ENCODE measurements at places on chromosomes 3 and 15.

DNA sequence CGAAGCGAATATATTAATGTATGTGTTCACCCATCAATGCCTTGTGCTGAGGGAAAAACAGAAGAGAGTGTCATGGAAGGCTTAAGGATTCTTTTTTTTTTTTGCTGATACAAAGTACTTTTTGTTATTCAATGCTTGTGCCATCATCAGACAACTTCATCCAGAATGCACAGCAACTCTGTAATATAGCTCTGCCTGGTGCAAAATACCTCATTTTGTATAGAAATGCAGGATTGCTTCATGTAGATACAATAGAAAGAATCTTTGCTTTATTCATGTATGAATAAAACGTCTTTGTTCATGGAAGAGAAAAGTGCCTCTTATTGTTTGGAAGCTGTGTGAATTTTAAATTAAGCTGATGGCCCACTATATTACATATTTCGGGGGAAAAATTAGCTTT lies 62.9 kb downstream of the SH3GL3 start:
- DNase-seq = no peak

GRCh38 chr3:40057786-40058185 lies 248.4 kb downstream of the MYRIP start:
- DNase-seq = no peak

DNA sequence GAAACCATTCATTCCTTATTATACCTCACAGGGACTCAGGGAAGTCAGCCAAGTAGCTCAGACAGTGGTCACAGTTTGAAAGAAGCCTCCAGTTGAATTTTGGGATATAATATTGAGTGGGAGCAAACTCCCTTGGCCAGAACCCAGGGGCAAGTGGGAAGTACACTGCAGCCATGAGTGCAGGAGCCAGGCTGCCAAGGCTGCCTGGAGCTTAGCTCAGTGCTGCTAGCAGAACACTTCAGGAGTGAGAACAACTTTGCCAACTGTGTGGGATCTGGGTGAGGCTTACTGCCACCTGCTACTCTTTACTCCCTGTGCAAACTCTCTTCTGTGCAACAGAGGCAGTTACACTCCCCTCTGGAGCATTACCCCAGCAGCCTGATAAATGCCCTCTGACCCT lies 4.6 kb downstream of the OR5K3 start:
- no peak for DNase-seq

GRCh38 chr3:192923731-192924130 lies 6.1 kb upstream of the MB21D2 start:
- DNase-seq = no peak

GRCh38 chr15:79164465-79164864 lies 73.9 kb upstream of the RASGRF1 start:
- no peak for DNase-seq

GRCh38 chr3:107675233-107675900 lies 152.6 kb downstream of the BBX start:
- DNase-seq = no peak

DNA sequence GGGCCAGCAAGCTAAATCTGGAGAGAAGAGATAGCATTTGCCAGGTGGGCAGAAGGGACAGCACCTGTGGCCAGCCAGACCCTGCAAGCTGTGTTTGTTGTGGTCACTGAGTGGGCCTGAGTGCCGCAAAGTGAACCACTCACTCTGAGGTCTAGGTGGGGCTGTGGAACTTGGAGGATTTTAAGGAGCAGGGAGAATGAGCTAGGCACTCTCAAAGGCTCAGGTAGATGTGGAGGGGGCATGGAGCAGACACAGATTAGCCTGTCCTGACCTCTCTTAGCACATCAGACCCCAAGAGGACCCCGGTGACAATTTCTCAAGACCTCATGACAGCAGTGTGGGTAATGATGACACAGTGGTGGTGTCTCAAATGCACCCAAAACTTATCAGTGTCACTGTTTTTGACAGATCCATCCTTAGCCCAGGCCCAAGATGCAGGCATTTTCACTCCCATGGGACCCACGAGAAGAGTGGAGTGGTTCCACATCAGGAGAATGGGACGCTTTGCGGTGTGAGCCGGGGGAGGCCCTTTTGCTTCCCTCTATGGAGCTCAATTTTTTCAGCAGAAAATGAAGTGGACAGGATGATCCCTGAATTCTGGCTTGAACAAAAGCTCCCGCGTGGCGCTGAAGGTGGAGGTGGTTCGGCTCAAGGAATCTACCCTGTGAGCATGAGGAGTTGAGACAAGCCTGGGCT lies 43.8 kb upstream of the TLE3 start:
- DNase-seq = no peak

- DNase-seq = no peak
These were observed 117.8 kb downstream of the TMEM266 start for GRCh38 chr15:76177491-76178040.

- no peak for DNase-seq
These were observed at the start of gene HRH1 for GRCh38 chr3:11154036-11154952. Gene HRH1, plus strand, starts transcription at chr3:11154493. Its CDS starts 104,545 bp downstream, at chr3:11259038.

GRCh38 chr3:154430014-154430413 lies at the start of gene GPR149:
Gene GPR149, minus strand, starts transcription at chr3:154430190. Its CDS starts 575 bp downstream, at chr3:154429615.
- no peak for DNase-seq

GRCh38 chr15:73240866-73241499 lies 127.8 kb downstream of the HCN4 start:
- DNase-seq = peak; percentile 84

- DNase-seq = no peak
These were observed 446.5 kb downstream of the GRM7 start for GRCh38 chr3:7307410-7307809.

DNA sequence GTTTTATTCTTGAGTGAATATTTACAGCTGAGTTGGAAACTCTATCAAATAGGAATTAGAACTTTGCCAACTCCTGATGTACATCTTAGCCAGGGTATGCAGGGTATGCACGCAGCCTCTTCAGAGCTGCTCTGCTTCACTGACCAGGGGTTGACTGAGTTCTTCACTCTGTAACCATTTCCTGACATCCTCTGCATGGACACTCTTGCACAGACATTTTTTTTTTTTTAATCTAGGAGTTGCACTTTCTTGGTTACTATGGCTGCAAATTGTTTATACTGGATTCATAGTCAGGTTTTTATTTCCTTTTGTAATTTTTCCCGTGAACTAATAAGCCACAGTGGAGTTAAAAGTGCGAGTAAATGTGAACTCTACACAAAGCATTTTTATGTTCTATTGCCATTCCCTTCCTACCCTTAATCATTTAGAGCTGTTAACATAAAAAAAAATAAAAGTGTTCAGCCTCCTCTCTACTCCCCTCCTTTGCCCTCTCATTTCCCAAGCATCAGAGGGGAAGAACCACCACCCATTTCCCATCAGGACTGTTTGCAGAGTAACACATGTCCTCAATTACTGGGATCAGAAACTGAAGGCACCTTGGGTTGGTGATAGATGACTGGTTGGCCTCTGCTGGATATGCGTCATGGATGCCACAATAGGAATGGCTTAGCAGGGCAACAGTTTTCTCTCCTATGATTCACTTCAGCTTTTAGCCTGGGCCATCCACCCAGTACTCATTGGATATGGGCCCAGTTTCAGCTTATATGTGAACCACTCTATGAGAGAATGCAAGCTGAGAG lies 54.0 kb downstream of the DUT start:
- DNase-seq = no peak

- DNase-seq = peak; percentile 64
These were observed 21.8 kb downstream of the IGDCC4 start for GRCh38 chr15:65400760-65401610.

DNA sequence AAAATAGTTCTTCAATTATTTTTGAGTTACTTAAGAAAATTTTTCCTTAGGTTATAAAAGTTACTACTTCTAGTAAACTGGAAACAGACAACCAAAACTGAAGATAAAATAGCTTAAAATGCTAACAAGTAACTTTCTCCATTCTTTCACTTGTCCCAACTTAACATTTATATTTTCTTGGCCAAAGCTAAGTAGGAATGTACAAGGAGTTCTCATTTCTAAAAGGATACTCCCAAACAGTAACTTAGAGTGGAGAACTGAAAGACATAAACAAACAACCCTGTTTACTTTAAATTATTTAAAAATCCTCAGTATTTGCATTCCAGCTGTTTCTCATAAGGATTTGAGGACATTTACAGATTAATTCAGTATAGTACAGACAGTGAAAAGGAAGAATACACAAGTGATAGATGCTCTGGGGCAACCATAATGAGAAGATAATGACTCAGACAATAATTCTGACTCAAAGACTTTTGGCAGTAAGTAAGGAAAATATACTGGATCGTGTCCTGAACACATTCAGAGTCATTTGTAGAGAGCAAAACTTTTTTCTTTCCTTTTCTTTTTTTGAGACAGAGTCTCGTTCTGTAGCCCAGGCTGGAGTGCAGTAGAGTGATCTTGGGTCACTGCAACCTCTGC lies 29.2 kb upstream of the ANXA2 start:
- DNase-seq = no peak

DNA sequence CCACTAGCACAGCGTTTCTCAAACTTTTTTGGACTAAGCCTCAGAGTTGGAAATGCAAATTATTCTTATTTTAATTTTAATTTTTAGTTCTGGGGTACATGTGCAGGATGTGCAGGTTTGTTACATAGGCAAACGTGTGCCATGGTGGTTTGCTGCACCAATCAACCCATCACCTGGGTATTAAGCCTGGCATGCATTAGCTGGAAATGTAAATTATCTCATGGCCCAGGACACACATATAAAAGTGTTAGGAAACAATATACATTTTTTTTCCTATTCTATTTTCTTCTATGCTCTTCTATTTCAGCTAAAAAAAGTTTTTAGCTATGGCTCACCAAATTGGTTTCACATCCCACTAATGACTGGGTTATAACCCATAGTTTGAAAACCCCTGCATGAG lies 73.3 kb upstream of the LRIG1 start:
- no peak for DNase-seq

DNA sequence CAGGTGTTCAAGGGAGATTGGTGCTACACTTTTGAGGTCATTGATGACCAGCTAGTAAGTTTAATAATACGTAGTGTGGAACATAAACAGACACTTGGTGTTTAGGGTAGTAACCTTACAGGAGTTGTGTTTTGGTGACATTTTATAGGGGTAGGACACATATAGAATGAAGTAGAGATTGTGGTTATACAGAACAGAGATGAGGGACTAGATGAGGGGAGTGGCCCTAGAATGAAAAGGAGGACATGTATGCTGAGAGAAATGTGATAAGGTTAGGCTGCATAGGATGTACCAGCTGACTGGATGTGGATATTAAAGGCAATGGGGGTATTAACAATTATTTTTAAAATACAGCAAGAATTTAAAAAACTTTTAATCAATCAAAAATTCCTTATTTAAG lies 8.0 kb downstream of the MBNL1 start:
- DNase-seq = no peak

DNA sequence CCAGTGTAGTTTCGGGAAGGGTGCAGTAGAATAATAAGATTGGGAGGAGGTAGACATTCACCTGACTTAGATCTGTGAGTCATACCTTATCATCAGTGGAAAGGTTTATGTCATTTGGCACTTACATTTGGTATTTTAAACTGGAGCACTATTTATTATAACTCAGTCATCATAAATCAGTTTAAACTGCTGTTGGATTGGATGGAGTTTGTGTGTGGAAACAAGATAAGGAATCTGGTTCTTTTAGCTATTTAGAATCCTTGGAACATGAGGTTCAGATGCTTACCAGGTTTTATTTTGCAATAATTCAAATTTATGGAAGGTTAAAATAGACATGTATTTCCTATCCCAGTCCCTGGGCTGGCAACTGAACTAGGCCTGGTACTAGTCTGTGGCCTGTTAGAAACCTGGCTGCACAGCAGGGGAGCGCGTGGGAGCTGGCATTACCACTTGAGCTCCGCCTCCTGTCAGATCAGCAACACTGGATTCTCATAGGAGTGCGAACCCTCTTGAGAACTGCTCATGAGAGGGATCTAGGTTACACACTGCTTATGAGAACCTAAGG lies 34.5 kb downstream of the ZFAND6 start:
- no peak for DNase-seq

DNA sequence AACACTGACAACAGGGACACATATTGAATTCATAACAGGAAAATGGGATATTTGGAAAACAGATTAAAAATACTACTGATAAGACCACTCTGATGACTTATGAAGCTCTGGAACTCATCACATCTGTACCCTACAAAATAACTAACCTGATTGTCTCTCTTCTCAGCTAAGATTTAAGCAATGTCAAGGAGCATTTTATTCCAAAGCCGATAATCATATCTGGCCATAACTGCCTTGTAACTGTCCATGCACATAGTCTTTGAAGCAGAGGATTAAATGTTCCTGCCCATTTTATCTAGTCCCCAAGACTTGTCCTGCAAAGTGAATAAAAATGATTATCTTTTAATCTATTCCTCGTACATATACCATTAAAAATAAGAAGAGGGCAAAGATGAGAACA lies 234.1 kb downstream of the STAG1 start:
- no peak for DNase-seq

DNA sequence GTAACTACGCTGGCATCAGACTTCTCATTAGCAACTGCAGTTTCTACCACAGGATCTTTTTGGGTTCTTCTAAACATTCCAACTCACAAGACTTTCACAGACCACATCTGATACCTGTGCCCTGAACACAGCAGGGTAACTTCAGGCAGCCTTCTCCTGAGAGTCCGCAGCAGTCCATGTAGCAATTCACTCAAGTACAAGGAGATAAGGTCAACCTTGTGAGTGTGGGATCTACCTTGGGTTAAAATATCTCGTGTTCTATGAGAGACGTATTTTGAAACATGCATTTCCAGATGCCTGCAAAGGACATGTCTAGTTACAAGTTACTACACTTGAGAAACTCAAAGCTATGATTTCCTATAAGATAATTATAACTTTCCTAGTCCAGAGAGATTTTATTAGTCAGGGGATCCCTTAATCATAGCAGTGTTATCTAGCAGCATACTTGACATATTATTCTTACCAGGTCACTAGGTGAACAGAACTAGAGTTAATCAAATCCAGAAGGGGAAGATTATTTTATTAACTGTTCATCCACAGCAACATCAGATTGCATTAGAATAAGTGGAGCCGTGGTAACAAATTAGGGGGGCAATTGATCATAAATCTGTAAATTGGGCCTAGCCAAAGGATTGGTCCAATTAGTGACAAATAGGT lies 66.4 kb downstream of the ASTE1 start:
- no peak for DNase-seq

- DNase-seq = no peak
These were observed 31.2 kb downstream of the GOLGB1 start for GRCh38 chr3:121718205-121718846.

DNA sequence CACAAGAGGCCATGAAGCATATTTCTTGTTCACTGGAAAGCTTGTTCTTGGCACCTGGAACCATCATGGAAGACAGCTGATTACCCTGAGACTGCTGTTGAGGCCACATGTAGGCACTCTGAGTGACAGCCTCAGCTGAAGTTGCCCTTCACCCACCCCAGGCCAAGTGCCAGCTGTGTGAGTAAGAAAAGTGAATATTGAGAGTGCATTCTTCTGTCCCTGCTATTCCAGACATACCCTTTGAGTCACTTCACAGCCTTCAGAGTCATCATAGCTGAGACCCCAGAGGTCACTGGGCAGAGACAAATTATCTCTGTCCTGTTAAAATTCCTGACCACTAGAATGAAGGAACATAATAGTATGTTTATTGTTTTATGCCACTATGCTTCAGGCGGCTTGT lies 79.6 kb downstream of the NFKBIZ start:
- no peak for DNase-seq

GRCh38 chr15:37038716-37039106 lies 61.6 kb downstream of the MEIS2 start:
- no peak for DNase-seq

GRCh38 chr15:70812827-70813364 lies 41.1 kb downstream of the LARP6 start:
- DNase-seq = no peak

GRCh38 chr3:198019115-198019514 lies 59.1 kb downstream of the LMLN start:
- no peak for DNase-seq

GRCh38 chr15:58701376-58701775 lies 48.1 kb downstream of the ADAM10 start:
- no peak for DNase-seq

Measured in activated CD4-positive, alpha-beta T cell treated with anti-CD3 and anti-CD28 coated beads, Interleukin-2, Interleukin-6, amounts not matched to agents 100 ng/mL and 50 ng/mL, durations not matched to agents 16 hours and 8 hours (primary cell).